Bronchial epithelial cell (primary cell): ENCODE measurements at places on chromosomes 7 and 10. TPM values are rescaled to one million over a fixed set of nuclear protein-coding genes. Genes with fewer than 3 reads are reported as not detected.

The TMEM176B gene
- total RNA-seq, result not detected in 2 replicates

- DNase-seq, result peak; percentile 73
Observed at GRCh38 chr10:6202684-6203330, at the start of gene PFKFB3. Gene PFKFB3 (plus strand): TSS chr10:6202932. CDS start chr10:6203261, 329 bp downstream.

The CTAGE6 gene
- total RNA-seq, result 0.13 and 0.26 TPM in 2 replicates

The SPRN gene
- not detected in 2 replicates for total RNA-seq

GRCh38 chr7:96076350-96076707, 245.6 kb downstream of the SLC25A13 start:
- no peak for DNase-seq

- DNase-seq, result peak; percentile 51
Observed at GRCh38 chr7:139043823-139044812, 8.3 kb upstream of the ZC3HAV1L start.

The ACTR3C gene
- 4.2 and 6.4 TPM in 2 replicates for total RNA-seq

The HDAC9 gene
- 12.1 and 18.9 TPM in 2 replicates for total RNA-seq

DNA sequence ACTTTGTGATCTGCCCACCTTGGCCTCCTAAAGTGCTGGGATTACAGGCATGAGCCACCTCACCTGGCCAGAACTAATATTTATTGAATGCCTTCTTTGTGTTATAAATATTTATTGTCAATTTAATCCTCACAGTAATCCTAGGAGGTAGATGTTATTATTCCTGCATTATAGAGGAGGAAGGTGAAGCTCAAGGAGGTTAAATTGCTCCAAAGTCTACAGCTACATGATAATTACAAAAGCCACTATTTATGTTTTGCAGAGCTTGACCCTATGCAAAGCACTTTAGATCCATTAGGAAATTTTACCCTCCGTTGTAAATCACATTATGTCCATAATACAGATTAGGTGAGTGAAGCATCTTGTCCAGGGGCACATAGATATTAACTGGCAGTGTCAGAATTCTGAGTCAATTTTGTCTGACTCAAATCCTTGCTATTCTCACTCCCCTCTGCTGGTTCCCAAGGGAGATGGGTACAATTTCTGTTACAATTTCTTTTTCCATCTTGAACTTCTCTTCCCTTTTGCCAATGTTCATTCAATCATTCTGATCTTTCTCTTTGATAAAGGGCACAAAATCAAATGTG, 25.7 kb upstream of the CDK14 start:
- DNase-seq, result peak; percentile 22

GRCh38 chr7:2814946-2815874, 28.9 kb downstream of the GNA12 start:
- DNase-seq, result no peak

GRCh38 chr7:33155811-33156210, 26.4 kb downstream of the BBS9 start:
- DNase-seq, result peak; percentile 34

The LLCFC1 gene
- not detected in 2 replicates for total RNA-seq

The C7orf33 gene
- total RNA-seq, result not detected in 2 replicates

GRCh38 chr10:101619983-101620382, 31.9 kb downstream of the DPCD start:
- no peak for DNase-seq

The PNLIPRP2 gene
- not detected in 2 replicates for total RNA-seq

The ZDHHC6 gene
- 20.2 and 23.4 TPM in 2 replicates for total RNA-seq

GRCh38 chr7:127419196-127419595, 26.7 kb upstream of the ZNF800 start:
- DNase-seq, result no peak

DNA sequence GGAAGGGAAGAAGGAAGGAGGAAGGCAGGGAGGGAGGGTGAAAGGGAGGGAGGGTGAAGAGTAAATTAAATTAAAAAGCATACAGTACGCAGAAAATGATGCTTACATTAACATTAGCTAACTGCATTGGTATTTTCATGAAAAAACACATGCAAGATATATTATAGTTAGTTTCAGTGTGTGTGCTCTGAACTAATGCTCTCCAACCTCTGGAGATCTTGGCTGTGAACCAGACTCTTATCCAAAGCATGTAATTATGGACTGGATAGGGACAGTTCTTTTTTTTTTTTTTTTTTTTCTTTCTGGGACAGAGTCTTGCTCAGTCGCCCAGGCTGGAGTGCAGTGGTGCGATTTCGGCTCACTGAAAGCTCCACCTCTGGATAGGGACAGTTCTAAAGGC, 357.0 kb downstream of the FRMD4A start:
- DNase-seq, result no peak

- DNase-seq, result no peak
Observed at GRCh38 chr10:114906981-114907380, 31.0 kb upstream of the TRUB1 start.

DNA sequence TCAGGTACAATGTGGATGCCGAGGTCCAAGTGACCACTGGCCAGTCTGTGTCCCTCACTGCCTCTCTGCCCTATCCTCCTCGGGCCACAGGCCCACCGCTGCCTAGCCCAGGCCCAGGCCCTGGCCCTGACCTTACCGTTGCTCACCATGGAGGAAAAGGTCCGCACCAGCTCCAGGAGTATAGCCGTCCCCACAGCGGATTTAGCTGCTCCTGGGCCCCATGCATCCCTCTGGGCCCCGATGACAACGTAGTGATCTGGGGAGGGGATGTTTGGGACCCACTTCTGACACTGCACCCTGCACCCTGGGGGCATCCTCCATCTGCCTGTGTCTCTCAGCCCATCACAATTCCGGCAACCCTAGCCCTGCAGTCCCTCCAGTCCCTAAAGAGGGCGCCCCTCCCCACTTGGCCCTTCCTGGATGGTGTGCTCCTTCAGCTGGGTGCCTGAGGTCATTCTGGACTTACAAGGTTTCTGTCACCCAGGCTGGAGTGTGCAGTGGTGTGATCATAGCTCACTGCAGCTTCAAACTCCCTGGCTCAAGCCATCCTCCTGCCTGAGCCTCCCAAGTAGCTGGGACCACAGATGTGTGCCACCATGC, 12.1 kb downstream of the TFR2 start:
- peak; percentile 18 for DNase-seq

The OR2A1 gene
- not detected in 2 replicates for total RNA-seq

The TUBB8 gene
- total RNA-seq, result not detected in 2 replicates

GRCh38 chr7:67206452-67206851, 209.8 kb downstream of the TYW1 start:
- DNase-seq, result no peak

DNA sequence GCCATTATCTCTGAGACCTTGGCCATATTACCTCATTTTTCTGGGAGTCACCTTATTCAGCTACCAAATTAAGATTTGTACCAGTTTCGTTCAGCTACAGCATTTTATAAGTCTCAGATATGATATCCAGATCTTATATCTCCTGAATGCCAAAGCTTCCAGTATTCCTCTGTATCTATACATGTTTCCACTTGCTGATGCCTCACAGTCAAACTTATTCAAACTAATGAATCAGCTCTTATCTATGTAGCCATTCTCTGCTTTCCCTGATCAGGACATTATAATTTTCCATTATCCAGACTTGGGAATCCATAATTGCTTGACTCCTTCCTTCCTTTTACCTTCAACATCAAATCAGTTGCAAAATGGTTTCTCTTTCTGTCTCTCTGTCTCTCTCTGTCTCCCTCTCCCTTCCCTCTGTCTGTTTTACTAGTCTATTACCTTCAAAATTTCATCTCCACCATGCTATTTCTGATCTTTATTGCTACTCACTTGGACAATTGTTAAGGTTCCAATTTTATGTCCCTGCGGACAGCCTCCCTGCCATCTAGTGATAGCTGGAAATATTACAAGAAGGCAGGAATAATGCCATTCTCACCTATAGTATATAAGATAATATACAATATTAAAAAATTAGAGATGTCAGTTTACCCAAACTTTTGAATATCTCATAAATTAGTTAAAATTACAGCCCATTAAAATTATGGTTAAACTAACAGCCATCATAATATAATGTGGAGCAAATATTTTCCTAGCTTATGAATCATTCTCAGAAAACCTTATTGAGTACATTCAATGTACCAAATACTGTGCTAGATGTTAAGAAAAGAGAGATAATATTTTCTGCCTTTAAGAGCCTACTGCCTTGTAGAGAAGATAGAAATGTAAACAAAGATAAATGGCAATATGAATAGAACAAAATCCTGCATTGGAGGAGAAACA, 89.8 kb downstream of the PCLO start:
- DNase-seq, result peak; percentile 75

GRCh38 chr10:28179006-28179742, 123.7 kb downstream of the MPP7 start:
- DNase-seq, result peak; percentile 46

DNA sequence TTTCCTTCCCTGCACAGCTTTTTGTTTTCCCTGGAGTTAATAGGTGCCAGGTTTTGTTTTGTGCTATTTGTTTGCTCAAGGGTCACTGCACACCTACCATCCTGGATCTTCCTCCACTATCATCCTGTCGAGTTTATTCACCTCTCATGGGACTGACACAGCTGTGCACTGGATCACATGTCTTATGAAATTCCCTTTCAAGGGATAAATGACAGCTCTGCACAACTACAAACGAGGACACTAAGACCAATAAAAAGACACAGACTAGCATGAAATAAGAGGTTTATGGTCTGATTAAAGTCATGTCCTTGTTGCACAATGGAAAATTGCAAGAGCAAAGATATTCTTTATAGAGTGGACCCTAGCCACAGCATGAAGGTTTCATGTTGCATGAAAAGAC, 76.7 kb upstream of the SFMBT2 start:
- no peak for DNase-seq

GRCh38 chr7:43851805-43852204, 17.5 kb downstream of the MRPS24 start:
- DNase-seq, result no peak

GRCh38 chr7:85573844-85574243, 387.0 kb upstream of the SEMA3D start:
- DNase-seq, result no peak

DNA sequence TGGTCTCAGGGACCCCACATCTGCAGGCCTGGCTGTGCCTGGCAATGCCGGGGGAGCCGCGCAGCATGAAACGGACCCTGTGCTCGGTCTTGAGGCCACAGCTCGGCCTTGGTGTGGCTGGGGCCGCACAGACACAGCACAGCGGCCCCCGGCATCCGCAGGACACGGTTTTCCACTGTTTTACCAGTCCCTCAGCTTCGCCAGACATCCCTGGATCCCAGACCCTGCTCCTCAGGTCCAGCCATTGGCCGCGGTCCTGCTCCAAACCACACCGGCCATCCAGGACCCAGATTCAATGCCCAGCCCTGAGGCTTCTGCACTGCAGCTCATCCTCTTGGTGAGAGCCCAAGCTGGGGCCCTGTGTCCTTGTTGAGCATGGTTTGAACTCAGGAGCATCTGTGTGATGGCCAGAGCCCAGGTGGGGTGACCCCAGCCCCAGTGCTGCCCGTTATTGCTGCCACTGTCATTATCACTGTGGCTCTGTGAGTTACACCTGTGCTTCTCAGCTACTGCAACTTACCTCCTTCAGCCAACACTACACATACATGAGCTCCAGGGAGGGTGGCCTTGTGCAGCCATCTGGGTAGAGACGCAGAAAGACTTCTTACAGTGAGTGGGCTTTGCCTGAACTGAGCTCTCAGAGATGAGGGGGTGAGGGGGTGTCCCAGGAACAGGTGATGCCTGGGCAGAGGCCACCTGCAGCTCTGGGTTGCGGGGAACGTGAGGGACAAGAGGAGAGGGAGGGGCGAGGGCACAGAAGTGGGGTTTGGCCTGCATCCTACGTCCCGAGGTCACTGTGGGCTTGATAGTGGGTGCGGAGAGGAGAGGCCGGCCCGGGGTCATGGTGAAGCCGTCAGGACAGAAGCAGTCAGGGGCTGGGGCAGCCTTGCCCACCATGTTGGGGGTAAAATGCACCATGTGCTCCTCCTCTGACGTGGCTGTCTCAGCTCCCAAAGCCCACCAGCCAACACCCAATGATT, 567.6 kb downstream of the PTPRN2 start:
- DNase-seq, result no peak

DNA sequence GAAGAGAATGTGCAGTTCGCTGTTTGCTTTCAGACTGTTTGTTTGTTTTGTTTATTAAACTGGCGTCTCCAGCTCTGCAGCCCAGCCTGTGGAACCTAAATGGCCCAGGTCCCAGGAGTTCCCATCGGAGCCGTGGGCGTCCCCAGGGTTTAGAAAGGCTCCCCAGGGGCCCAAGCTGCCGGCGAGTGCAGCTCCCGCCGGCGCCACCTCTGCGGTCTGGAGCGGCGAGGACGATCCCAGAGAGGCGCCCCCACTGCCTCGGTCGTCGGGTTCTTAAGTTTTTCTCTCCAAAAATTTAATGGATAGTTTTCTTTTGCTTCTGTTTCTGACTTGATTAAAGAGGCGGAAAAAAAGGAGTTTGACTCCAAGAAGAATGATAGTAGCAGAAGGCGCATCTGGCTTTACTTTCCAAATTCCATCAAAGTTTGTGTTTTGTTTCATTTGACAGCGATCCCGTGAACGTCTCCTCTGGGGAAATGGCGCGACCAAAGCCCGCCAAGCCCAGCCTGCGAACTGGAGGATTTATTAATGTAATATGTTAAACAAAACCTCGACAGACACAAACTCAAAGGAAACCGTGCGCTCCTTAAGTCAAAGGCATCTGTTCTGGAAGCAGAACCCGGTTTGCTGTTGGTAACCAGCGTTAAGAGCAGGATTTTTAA, 718 bp upstream of the FZD1 start:
- no peak for DNase-seq

GRCh38 chr7:108069646-108070045, 60.5 kb downstream of the LAMB4 start:
- no peak for DNase-seq

DNA sequence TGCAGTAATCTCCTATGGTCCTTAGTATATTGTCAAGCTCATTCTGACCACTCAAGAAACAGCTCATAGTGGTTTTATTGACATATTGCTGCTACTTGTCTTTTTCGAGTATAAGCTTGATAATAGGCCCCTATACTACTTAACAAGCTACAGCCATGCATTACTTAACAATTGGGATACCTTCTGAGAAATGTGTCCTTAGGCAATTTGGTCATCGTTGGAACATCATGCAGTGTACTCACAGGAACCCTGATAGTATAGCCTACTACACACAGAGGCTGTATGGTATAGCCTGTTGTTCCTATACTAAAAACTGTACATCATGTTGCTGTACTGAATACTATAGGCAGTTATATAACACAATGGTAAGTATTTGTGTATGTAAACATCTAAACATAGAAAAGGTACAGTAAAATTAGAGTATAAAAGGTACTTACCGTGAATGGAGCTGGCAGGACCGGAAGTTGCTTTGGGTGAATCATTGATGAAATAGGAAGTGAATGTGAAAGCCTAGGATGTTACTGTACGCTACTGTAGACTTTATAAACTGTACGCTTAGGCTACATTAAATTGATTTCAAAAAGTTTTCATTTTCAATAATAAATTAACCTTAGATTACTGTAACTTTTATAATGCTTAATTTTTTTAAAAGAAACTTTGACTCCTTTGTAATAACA, 160.9 kb downstream of the LRRC4 start:
- DNase-seq, result peak; percentile 52

The ARMC3 gene
- total RNA-seq, result under 0.01 TPM in 1 of 2 replicates, not detected in the other

GRCh38 chr7:47195641-47196040, 386.3 kb downstream of the TNS3 start:
- DNase-seq, result no peak

DNA sequence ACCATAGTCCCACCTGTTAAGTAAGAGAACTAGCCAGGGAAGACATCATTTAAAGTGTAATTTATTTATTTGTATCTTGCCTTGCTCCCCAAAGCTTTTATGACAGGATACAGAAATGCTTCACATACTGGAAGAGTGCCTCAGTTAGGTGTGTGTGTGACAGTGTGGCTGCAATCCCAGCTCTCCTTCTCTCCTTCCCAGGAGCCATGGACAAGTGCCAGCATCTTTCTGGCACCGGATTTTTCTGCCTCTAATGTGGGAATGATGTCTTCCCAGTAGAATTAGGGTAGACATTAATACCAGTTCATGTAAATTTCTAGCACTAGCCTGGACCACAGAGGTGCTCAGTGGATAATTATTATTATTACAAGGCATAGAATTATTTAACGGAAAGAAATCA, 30.3 kb upstream of the ATXN7L1 start:
- no peak for DNase-seq

The EN2 gene
- not detected in 2 replicates for total RNA-seq
